ENCODE measurements at places on chromosomes 12 and 14.

DNA sequence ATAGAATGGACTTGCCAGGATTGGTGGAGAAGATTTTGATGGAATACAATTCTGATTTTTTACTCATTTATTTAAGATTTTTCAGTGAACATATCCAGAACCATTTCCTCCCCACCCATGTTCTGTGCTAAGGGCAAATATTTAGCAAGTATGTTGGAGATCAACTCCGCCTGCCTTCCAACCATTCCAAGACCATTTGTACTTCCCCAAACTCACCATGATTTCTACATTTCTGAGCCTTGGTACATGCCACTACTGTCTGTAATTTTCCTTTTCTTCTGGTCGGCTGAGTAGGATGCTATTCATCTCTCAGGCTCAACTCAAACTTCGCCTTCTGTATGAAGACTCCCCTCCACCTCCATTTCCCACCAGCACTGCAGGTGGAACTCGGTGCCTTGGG, 150.6 kb downstream of the NTF3 start:
- DNase-seq: no peak

DNA sequence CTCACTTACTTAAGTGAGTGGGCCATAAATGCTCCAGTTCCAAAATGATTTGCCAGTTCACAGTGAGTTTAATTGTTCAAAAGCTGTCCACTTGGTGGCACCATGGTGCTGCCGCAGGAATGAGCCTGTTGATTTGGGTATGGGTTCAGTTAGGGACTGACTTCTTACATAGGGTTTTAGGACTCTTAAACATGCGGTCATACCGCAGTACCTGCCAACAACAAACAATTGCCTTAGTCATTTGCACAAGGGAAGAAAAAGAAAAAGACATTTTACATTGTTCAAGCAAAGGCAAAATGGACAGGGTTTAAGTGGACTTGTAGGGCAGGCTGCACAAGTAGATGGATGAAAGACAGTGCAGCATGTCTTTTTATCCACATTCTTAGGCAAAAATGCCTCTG, 80.0 kb upstream of the DBX2 start:
- peak; percentile 35 for DNase-seq

GRCh38 chr14:84806622-84807021, 723.3 kb upstream of the FLRT2 start:
- no peak for DNase-seq

DNA sequence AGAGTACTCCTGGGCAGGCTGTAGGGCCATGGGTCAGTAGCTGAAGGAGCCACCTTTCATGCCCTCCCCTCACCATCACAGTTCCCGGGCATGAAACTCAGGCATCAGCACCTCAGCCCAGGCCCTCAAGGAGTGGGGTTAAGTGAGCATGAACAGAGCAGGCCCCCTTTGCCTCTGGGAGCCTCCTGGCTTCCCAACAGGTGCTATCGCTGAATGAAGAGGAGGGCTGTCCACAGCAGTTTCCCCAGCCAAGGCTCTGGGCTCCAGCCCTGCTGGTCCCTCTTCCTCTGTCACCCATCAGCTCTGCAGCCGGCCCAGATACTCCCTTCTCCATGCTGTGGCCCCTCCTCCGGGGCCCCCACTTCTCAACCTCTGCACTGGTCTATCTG, 184.3 kb downstream of the ZFP36L1 start:
- DNase-seq: no peak

DNA sequence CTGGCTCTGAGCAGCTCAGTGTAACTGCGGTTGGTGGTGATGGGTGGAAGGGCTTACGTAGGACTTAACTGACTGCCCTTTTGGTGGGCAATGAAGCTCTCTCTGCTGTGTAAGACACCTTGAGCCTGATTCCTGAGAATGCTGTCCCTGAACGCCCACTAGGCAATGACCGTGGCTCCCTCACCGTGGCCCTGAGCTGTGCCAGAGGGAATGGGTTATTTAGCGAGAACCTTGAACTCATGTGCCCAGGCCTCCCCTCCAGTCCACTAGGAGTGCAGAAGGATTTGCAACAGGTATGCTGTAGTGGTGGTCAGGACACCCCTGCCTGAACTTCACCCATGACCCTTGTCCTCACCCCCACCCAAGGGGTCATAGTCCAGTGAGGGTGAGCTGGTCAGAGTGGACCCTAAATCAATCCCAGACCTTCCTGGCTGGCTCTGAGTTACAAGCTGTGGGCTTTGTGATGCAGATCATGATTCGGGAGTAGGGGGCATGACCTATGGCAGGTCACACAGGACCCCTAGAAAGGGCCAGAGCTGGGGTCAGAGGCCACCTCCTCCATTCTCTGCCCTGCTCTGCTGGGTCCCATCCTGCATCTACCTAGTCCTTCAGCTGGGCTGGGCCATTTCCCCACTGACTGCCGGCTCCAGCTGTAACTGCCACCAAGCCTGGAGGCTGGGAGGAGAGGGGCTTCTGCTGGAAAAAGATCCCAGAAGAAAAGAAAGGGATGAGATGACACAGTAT, 14.5 kb upstream of the ANKRD33 start:
- no peak for DNase-seq

DNA sequence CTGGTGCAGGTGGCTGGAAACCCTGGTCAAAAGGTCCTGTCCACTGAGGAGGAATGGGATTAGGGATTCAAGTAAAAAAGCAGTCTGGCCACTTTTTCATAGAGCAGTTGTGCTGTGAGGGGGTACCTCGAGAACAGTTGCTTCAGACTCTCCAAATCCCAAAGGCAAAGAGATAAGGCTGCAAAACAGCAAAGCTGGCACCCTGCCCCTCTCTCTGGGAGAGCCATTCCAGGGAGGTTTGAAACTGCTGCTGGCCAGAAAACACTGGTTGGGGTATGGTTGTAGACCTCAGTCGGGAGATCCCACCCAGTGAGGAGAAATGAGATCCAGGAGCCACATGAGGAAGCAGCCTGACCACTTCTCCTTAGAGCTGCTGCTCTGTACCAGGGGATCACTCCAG, 137.3 kb downstream of the CEP83 start:
- no peak for DNase-seq

- DNase-seq: no peak
These were observed 44.7 kb downstream of the NOC4L start for GRCh38 chr12:132188916-132189325.

DNA sequence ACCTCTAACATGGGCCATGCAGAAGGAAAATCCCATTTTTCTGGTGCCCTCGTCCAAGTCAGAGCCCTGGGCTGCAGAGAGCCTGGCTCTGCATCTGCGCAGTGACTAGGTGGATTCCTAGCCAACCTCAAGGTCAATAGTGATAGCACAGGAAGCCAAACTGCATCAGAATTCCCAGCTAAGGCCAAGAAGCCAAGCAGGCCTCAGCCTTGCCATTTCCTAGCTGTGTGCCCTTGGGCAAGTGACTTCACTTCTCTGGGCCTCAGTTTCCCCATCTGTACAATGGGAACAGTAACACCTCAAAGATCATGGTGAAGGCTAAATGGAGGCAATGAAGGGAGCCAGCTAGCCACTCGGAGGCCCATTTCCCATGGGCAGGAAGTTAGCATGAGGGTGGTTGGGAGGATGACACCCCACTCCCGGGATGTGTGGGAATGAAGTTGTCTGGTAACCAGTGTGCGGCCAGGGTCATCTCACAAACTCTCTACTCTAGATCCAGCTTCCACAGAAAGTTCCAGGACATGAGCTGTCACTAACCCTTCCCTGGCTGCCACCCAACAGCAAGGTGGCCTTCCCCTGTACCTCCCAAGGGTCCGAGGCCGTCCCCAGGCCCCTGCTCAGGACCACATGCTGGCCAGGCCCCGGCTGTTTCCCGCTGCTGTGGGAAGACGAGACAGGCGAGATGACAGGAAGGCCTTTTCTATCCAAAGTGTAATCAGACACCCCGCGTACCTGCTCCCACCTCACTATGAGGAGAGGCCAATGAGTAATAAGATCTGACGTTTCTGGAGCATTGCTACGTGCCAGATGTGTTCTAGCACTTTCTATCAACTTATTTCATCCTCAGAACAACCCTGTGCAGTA, 125.7 kb downstream of the SCARB1 start:
- no peak for DNase-seq

DNA sequence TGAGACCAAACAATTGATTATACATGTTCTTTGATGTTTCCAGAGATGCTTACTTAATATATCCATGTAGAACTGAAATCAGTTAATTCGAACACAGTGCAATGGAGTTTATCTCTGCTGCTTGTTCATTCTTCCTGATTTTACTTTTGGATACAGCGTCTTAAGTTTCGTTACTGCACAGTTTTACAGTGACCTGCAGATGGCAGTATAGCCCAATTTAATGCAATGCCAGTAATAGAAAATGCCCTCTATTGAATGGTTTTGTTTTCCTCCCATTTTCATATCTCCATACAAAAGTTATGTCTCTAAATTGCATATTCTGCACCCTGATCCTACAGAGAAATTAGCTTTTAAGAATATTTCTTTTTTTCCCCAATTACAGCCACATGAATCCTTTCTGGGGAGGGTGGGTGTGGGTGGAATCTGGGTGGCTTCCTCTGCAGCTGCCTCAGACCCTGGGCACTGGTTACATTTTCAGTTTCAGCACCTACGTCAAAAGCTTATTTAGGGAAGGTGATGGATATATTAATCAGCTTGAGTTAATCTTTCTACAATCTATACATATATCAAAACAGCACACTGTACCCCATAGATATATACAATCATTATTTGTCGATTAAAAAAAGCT, 101.1 kb upstream of the DCD start:
- peak; percentile 39 for DNase-seq

- no peak for DNase-seq
These were observed 1190.3 kb downstream of the GALC start for GRCh38 chr14:86802726-86803125.

DNA sequence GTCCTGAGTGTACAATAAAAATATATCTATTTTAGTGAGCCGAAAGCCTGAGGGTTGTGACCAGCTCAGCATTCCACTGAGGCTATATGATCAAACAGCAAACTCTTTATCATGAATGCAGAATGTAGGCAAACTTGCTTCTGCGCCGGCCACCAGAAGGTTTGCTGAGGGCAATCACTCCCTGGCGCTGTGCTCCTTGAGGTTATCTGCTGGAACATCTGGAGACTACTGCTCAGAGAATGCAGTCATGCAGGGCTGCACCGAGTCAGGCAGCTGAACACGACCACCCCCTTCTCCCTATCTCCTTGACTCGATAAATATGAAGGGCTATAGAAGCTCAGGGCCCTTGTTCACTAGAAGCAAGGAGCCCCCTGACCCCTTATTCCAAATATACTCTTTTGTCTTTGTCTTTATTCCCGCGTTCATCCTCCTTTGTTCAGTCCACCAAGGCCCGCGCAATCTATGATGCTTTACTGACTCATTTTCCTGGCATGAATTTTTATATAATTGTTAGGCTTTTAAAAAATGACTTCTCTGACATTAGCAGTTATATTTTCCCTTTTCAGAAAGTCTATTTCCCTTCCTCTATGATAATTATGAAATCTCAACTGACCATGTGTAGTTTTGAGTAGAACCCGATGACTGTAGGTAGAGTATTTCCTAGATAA, 1089.3 kb downstream of the SLC16A7 start:
- no peak for DNase-seq

GRCh38 chr12:52796839-52797528, 1.1 kb upstream of the KRT3 start:
- DNase-seq: no peak

- no peak for DNase-seq
These were observed 46.5 kb downstream of the LRCOL1 start for GRCh38 chr12:132563911-132564310.

DNA sequence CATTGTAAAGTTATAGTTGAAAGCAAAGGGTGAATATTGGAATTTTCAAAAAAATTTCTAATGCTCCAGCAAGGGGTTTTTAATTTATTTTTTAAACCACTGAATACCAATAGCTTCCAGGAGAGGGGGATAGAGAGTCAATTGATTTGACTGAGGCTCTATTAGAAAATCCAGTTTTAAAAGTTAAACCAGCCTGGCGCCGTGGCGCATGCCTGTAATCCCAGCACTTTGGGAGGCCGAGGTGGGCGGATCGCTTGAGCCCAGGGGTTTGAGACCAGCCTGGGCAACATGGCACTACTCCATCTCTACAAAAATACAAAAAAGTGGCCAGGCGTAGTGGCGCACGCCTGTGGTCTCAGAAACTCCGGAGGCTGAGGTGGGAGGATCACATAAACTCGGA, 150.1 kb downstream of the SLC38A4 start:
- DNase-seq: no peak

DNA sequence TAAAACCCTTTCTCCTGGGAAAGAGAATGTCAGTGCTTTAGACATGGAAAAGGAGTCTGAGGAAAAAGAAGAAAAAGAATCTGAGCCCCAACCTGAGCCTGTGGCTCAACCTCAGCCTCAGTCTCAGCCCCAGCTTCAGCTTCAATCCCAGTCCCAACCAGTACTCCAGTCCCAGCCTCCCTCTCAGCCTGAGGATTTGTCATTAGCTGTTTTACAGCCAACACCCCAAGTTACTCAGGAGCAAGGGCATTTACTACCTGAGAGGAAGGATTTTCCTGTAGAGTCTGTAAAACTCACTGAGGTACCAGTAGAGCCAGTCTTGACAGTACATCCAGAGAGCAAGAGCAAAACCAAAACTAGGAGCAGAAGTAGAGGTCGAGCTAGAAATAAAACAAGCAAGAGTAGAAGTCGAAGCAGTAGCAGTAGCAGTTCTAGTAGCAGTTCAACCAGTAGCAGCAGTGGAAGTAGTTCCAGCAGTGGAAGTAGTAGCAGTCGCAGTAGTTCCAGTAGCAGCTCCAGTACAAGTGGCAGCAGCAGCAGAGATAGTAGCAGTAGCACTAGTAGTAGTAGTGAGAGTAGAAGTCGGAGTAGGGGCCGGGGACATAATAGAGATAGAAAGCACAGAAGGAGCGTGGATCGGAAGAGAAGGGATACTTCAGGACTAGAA, 6.1 kb downstream of the PNN start:
- DNase-seq: no peak

- peak; percentile 13 for DNase-seq
These were observed 69.6 kb downstream of the NT5DC3 start for GRCh38 chr12:103771466-103771865.

DNA sequence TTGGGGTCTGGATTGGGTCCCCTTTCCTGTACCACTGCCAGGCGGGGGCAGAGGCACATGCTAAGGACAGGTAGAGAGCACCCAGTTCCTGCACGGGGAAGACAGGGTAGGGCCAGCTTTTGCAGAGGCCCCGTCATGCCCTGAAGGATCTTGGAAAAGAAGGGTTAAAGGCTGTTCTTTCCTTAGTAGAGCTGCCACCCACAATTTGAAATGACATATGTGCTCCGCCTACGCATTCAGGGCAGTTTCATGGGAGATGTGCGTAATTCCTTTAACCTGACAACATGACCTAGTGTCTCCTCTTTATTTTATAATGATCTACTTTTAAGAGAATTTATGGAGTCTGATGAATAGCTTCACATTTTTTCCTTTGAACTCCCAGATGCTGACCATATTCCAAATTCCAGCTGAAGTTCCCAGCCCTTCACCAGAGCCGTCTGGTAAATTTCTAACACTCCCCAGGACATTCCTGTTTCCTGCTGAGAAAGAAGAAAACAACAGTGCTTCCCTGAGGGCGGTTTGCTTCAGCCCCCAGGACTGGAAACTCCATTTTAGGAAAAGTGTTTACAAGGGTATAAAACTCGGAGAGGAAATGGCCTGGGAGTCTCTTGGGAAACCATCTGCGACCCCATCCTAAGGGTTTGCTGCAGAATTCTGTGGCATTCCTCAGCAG, 58.9 kb upstream of the PLEKHG3 start:
- DNase-seq: no peak

GRCh38 chr14:23123419-23123818, 4.4 kb upstream of the CEBPE start:
- no peak for DNase-seq

- DNase-seq: no peak
These were observed 8.6 kb downstream of the PGF start for GRCh38 chr14:74946659-74947281.

GRCh38 chr14:61516964-61517653, 178.2 kb upstream of the HIF1A start:
- no peak for DNase-seq

GRCh38 chr12:50121641-50122040, 9.6 kb downstream of the COX14 start:
- DNase-seq: no peak
